ENCODE measurements at places on chromosomes 11 and 22.
A peak's percentile ranks its signal among the peaks of the same experiment; 100 is the strongest.

GRCh38 chr11:62881579-62882430 lies 1.1 kb downstream of the SLC3A2 start:
- peak; percentile 82 for DNase-seq

DNA sequence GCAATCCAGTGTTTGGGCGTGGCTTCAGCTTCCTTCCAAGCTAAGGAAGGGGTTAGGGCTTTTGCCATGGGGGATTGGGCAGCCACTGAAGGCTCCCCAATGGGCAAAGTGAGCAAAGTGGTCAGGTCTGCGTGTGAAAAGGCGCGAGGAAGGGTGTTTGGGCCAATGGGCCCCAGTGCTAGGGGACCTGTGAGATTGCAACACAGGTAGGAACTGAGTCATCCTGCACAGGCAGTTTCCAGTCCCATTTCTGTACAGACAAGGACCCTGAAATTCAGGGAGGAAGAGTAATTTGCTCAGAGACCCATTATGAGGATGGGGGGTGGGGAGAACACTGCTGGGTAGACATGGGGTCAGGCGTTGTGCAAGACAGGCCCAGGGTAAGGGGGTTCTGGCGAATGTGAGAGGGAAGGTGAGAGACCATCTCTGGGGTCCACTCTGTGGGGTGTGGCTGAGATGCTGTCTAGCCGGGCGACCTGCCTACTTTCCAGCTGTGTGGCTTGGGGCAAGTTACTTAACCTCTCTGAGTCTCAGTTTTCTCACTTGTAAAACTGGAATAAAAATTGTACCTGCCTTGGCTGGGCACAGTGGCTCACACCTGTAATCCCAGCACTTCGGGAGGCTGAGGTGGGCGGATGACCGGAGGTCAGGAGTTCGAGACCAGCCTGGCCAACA lies 7.3 kb downstream of the CCDC88B start:
- no peak for DNase-seq

DNA sequence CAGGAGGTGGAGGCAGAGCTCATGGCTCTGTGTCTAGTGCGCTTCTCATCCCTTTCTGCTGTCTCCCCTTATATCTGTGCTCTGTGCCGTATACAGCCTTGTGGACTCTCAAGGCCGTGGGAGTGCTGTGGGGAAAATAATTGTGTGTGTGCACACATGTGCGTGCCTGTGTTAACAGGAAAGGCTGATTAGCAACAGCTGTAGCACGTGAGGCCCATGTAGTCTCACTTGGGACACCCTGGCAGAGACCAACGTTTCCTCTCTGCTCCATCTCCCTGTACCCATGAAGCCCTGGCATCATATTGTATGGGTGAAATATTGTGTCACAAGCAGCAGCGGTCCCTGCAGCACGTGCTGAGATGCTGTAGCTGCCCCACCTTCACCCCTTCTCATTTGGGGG lies 109.3 kb downstream of the LRRC32 start:
- DNase-seq = no peak

- no peak for DNase-seq
Observed at GRCh38 chr11:15757048-15757698, 599.2 kb downstream of the SOX6 start.

DNA sequence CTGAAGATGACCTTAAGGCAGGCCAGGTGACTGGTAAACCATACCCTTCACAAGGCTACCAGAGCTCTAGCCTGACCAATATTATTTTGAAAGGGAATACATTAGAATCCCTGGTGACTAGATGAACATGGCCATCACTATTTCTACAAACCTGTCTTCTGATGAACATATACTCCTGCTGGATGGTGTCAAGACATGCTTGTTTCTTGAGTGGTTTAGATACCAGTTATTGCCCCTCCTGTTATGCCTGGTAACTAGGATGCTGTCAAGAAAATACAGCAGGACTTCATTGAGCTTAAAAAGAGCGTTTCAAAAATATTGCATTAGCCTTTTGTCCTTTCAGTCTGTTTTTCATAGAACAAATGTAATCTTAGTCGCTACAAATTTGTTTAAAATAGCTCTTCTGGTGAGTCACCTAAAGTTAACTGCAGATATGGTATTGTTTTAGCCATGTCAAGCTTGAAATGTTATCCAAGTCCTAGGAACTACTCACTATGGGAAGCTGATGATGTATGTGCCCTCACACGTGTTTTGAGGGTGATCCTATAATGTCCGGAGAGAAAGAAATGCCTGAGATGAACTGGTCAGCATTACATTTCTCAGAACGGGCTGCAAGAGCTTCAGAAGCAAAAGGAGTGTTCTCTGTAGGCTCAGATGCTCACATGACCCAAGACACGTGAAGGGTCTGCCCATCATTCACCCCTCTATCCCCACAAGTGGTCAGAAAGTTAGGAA lies 20.6 kb downstream of the ADM start:
- DNase-seq = no peak

DNA sequence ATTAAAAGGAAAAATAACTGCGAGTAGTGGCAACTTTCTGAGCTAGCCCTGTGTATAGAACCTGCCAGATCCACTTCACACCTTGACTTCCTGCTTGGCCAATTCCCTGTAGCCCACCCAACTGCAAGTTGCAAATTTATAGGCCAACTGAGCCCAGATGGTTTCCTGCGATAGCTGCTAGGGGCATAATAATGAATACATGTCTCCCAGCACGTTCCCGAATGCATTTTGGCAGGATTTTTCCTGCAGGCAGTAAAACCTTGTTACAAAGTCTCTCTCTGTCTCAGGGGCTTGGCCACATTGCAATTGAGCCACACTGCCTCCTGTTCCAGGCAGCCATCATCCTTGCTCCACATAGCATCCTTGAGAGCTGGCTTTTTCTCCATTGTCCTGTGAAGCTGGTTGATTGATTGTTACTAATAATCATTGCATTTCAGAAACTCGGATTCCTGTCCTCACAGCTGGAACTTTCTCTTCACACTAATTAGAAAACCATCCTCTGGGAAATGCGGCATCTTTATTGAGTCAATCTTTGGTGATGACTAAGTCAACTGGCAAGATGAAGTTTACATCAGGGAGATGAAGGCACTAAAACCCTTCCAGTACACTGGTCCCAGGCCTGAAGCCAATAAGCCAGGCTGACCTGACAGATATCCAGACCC lies 18.6 kb upstream of the LMO2 start:
- DNase-seq = no peak

- no peak for DNase-seq
Observed at GRCh38 chr11:94525546-94526324, 13.5 kb downstream of the C11orf97 start.

DNA sequence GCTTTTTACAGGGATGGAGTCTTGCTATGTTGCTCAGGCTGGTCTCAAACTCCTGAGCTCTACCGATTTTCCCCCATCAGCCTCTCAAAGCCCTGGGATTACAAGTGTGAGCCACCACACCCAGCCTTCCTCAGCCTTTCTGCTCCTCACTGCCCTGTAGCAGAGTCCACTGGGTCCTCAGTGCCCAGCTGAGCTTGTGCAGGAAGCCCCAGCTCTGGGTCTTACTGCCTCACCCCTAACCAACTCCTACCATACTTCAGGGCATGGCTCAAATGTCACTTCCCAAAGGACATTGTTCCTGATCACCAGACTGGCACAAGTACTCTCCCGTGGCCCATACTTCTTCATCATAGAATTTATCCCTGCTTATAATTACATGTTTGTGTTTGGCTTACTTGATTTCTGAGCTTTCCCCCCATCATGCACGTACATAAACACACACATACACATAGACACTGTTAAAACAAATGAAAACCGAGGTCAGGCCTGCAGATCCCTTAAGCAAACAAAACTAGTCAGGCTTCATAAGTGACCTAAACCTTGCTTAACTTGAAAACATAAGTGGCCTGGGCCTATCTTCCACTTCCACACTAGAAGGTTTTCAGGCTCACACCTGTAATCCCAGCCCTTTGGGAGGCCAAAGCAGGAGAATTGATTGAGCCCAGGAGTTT lies 14.0 kb upstream of the SLC43A3 start:
- DNase-seq = no peak

- DNase-seq = no peak
Observed at GRCh38 chr11:118618991-118619375, 11.6 kb downstream of the PHLDB1 start.

- DNase-seq = no peak
Observed at GRCh38 chr11:75733431-75734107, 15.9 kb downstream of the MOGAT2 start.

DNA sequence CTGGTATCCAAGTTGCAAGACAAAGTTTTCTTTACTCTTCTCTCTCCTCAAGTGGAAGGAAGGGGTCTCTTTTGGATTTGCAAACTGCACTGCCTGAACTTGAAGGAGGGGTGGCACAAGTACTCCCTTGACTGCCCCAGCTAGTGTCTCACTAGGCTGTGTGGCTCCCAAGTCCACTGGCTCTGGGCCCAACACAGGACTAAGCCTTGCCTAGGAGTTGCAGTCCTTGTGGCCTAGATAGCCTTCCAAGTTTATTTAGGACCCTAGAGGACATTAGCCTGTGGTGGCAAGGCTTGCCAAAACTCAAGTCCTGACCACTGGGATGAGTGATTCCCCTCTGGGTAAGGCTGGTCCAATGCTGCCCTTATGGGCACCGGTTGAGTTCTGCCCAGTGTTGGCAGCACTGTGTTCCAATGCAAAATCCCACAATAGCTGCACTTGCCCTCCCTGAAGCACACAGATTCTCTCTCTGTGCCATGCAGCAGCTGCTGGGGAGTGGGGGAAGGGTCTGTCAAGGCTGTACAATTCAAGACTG lies 10.2 kb upstream of the WEE1 start:
- DNase-seq = no peak

GRCh38 chr11:60880643-60881282 lies 13.4 kb downstream of the ZP1 start:
- no peak for DNase-seq

- DNase-seq = no peak
Observed at GRCh38 chr11:87491381-87491780, 453.6 kb downstream of the TMEM135 start.

DNA sequence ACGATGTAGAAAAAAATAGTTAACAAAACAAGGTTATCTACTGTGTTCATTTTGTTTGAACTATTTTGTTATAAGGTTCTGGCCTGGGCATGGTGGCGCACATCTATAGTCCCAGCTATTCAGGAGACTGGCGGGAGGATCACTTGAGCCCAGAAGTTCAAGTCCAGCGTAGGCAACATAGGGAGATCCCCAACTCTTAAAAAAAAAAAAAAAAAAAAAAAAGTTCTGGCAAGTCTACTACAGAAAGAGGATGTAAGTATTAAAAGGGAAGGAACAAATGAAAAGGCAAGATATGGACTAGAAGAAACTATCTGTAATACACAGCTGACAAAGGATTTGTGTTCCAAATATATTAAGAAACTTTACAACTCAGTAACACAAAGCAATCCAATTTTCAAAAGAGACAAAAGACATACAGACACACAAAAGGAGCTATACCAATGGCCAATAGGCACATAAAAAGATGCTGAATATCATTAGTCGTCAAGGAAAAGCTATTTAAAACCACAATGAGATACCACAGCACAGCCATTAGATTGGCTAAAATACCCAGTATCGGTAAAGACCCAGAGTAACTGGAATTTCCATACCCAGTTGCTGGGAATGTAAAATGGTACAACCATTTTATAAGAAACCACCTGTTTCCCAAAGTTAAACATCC lies 27.4 kb downstream of the RRAS2 start:
- no peak for DNase-seq

- peak; percentile 73 for DNase-seq
Observed at GRCh38 chr11:131579932-131580387, 209.5 kb downstream of the NTM start.

DNA sequence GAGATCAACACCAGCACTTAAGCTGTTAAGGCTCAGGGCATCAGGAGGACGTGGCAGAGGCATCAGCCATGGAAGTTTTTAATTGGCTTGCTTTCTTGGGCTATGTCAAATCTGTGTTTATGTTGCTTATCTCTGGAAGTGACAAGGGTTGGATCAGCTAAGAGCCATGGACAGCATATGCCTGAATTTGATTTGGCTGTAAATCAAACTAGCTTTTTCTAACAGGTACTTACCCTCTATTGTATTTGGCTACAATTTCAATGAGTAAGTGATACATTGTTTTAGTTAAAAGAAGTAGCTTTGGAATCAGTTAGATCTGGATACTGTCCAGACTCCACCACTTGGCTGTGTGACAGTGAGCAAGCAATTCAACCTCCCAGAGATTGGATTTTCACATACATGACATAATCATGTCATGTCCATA lies 936.6 kb downstream of the OPCML start:
- no peak for DNase-seq

GRCh38 chr11:73281796-73282660 lies 9.9 kb downstream of the P2RY6 start:
- no peak for DNase-seq

DNA sequence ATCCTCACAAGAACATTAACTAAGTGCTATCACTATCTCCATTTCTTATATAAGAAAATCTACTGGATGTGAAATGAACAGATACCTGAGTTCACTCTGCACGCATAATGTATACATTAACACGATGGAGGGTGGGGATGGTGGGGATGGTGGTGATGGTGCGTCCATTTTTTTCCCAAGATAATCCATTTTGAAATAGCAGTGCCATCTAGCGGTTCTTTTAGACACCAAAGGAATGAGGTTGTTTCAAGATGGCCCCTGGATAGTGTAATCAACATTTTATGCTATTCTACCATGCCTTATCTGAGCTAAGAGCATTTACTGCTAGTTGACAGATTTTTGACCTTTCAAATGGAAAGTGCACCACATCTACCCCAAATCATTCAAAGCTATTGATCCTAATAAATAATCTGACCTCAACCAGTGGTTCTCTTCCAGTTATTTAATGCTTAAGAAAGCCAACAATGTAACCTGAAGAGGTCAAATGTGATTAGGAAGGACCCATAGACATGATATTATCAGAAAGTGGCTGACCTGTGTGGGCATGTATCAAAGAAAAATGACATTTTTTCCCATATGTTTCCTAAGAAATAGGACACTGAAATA lies 714.7 kb upstream of the TENM4 start:
- peak; percentile 90 for DNase-seq

GRCh38 chr11:59810911-59811259 lies 307 bp upstream of the MRPL16 start:
- DNase-seq = no peak

- no peak for DNase-seq
Observed at GRCh38 chr11:14114269-14114668, 151.7 kb downstream of the SPON1 start.

DNA sequence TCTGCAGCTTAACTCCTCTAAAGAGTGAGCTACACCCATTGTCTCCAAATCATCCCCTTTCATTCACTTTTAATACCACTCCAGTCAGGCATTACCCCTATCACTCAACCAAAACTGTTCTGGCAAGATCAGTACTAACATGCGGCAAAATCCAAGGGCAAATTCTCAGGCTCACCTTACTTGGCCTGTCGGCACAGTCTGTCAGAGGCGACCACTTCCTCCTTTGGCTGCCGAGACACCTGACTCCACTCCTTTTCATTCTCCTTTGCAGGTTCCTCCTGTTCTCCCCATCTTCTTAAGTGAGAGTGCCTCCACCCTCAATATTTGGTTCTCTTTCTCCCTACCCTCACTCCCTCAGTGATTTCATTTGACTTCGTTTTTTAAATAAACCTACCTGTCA lies 4.2 kb downstream of the C11orf91 start:
- no peak for DNase-seq

GRCh38 chr11:42992594-42992993 lies 319.2 kb upstream of the API5 start:
- DNase-seq = no peak

Data from NCI-H526 treated with DMSO at 0.1 percent for 48 hours (cell line).